ENCODE measurements at places on chromosomes 2 and 18.

GRCh38 chr2:67642046-67642382 is 244.9 kb downstream of the ETAA1 start:
- no peak for DNase-seq

GRCh38 chr2:10234409-10235094 is 68.2 kb upstream of the HPCAL1 start:
- DNase-seq: peak; percentile 53

DNA sequence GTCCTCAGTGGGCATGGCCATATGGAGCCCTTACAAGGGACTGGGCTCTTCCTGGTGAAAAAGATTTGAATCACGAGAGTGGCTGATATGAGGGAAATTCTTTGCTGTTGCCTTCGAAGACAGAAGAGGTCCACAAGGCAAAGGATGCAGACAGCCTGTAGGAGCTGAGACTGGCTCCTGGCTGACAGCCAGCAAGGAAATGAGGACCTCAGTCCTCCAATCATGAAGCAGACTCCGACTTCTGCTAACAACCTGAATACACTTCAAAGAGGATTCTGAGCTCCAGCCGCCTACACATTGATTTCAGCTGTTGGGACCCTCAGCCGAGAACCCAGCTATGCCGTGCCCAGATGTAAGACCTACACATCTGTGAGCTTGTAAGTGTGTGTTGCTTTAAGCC is 3.0 kb upstream of the ST8SIA5 start:
- no peak for DNase-seq

- no peak for DNase-seq
Measured at GRCh38 chr2:15570104-15570503, 9.0 kb upstream of the NBAS start.

DNA sequence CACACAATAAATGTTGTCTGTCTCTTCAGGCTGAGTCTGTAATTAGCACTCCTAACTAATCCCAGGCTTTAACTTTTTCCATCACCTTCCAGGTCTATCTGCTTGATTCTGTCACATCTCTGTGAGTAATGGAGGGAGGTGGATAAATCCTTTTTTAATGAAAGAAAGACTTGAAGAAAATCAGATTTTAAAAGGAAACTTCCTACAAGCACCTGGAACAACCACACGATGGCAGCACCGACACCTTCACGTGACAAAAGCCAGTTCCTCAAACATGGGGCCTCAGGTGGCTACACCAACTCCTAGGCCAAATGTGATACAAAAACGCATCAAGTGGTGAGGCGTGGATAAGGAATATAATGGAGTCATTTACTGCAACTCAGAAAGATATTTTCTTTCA is 41.8 kb downstream of the TGFBRAP1 start:
- no peak for DNase-seq

- no peak for DNase-seq
Measured at GRCh38 chr2:144624451-144624850, 104.5 kb upstream of the ZEB2 start.

- no peak for DNase-seq
Measured at GRCh38 chr2:109415581-109416013, 198.2 kb downstream of the SEPTIN10 start.

DNA sequence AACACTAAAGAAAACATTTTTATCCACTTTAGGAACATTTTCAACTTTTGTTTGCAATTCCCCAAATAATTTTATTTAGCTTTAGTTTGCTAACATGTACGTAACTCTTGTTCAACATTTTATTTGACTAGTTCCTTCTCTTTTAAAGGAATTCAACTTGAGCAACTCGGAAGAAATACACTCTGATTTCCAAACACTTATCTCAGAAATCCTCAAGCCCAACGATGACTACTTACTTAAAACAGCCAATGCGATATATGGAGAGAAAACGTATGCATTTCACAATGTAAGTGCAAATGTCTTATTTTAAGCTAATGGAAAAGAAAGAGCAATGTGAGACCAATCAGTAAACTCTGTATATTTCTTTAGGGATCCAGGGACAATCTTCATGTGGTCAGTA is 10.1 kb downstream of the SERPINB10 start:
- DNase-seq: no peak

- no peak for DNase-seq
Measured at GRCh38 chr18:9994026-9994570, 80.3 kb downstream of the VAPA start.

- no peak for DNase-seq
Measured at GRCh38 chr2:64599469-64599868, 54.2 kb downstream of the SERTAD2 start.

DNA sequence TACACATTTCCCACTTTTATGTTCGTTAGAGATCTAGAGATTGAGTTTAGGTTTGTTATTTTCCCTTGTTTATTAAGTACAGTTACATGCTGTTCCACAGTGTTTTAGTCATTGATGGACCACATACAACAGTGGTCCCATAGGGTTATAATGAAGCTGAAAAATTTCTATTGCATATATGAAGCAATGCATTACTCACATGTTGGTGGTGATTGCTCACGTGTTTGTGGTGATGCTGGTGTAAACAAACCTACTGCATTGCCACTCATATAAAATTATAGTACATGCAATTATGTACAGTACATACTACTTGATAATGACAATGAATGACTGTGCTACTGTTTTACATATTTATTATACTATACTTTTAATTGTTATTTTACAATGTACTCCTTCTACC is 51.0 kb upstream of the NXPH2 start:
- no peak for DNase-seq

DNA sequence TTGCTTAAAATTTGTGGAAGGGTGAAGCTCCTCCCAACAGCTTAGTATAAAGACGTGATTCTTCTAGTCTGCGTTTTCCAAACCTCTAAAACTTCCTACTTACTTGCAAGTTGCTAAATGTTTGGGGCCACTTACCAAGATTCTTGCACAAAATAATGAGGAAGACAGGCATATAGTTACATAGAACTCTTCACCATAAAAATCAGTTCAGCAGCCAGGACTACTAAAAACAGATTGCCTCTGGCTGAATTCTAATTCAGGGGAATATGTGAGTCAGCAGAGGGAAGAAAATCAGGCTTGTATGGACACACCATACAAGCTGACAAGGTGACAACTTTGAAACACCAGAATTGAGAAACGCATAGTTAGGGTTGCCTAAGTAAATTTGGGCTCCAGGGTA is 2.8 kb upstream of the PEX13 start:
- DNase-seq: no peak

- DNase-seq: no peak
Measured at GRCh38 chr2:171956135-171956825, 34.0 kb downstream of the HAT1 start.

DNA sequence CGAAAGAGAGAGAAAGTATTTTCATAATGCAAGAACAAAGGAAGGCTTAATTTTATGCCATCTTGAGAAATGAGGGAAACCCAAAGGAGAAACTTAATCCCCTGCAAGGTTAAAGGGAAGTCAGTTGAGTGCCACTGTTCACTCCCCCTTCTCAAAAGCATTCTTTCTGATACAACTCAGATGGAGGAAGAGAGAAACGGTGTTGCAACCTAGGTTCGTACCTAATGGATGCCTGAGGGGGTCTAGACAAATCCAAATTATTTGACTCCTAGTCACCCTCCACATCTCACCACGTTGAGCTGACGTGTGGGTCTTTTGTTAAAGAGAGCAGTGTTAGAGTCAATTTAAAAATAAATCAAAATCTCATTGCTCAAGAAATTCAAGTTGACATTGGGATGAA is 52.6 kb upstream of the UNC80 start:
- DNase-seq: no peak

- DNase-seq: no peak
Measured at GRCh38 chr18:55310863-55311262, 277.1 kb downstream of the TCF4 start.

DNA sequence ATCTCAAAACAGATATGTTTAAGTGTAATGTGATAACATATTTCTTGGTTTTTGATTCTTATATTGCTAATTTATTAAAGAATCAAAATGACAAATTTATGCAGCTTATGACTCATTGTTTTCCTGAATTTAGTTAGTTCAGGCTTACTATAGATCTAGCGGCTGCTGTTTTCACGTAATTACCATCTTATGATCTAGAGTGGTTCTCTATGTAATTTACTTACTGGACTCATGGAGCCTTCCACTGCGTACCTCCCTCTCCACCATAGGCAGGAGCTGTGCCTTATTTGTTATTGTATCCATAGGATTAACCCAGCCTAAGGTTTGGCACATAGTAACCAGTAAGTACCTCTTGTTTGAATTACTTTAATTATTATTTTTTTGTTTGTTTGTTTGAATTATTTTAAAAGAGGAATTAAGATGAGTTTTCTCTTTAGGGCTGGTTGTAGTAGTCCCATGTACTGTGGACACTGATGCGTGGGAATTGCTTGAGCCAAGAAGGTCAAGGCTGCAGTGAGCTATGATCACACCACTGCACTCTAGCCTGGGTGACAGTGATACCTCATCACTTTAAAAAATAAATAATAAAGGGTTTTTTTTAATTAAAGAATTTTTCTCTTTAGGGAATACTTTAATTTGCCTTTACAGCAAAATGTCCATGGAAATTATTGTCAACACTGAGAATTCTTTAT is 165.5 kb downstream of the PHLPP1 start:
- no peak for DNase-seq

- DNase-seq: no peak
Measured at GRCh38 chr2:38557981-38558380, 44.7 kb downstream of the HNRNPLL start.

GRCh38 chr18:10015288-10015701 is 101.5 kb downstream of the VAPA start:
- no peak for DNase-seq

DNA sequence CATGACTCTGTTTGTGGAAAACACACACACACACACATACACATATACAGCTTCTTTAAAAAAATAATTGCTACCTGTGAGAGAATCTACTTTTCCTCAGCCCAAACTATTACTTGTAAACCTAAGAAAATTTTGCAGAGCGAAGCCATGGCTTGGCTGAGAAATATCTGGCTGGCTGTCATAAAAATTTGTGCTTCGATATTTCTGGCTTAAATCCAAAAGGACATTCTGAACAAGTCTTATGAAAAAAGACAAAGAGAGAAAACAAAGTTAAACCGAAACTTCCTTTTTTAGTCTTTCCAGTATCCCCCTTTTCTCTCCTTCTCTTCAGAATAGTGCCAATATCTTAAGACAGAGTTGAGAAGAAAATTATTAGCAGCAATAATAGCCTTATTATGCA is 2048.0 kb downstream of the SUCLG1 start:
- DNase-seq: no peak

DNA sequence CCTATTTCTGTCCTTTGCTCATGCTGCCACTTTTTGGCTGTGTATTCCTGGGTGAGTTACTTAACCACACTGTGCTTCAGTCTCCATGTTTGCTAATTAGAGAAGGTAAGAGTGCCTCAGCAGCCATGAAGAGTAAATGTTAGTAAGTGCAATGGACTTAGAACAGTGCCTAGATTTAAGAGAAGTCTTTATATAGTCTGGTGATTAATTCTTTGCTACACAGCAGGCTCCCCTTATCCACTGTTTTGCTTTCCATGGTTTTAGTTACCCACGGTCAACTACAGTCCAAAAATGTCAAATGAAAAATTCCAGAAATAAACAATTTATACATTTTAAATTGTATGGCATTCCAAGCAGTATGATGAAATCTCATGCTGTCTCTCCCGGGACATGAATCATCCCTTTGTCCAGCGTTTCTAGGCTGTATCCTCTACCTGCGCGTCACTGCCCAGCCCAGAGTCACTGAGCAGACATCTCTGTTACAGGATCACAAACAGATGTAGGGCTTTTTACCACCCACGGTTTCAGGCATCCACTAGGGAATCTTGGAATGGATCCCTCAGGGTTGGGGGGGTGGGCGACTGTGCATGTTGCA is 91.0 kb downstream of the CTIF start:
- DNase-seq: no peak

GRCh38 chr2:234919711-234920110 is 32.1 kb upstream of the SH3BP4 start:
- no peak for DNase-seq

DNA sequence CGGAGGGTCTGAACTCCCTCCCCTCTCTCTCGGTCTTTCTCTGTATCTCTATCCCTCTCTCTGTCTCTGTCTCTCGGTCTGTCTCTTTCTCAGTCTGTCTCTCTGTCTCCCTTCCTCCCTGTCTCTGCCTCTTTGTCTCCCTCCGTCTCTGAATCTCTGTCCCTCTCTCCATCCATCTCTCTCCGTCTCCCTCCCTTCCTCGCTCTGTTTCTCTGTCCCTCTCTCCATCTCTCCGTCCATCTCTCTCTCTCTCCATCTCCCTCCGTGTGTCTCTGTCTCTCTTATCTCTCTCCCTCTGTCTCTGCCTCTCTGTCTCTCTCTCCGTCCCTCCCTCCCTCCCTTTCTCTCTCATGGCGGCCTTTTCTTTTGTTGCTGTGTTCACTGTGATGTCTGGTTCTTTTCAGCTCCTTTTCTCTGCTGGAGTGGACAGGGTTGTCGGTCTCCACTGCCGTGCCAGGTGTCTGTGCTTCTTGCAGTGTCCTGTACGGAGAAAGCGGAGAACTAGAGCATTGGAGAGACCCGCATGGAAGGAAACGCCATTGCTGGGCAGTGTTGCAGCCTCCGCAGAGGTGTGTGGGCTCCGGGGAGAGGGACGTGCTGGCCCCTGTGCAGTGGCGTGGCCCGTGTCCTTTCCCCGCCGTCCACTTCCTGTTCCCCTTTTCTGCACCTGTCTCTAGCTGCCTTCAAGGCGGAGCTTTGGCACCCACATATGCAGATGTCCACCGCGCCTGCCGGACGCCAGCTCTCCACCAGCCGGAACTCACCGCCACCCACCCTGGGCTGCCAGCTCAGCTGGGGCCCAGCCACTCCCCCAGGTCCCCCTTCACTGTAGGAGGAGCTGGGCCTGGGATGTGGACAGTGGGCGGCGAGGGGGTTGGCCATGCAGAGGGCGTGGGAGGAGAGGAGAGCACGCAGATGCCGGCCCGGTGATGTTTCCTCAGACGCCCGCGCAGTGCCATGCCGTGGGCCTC is 113.1 kb downstream of the NFATC1 start:
- peak; percentile 7 for DNase-seq

- DNase-seq: no peak
Measured at GRCh38 chr2:119218478-119219064, 5.1 kb upstream of the STEAP3 start.

DNA sequence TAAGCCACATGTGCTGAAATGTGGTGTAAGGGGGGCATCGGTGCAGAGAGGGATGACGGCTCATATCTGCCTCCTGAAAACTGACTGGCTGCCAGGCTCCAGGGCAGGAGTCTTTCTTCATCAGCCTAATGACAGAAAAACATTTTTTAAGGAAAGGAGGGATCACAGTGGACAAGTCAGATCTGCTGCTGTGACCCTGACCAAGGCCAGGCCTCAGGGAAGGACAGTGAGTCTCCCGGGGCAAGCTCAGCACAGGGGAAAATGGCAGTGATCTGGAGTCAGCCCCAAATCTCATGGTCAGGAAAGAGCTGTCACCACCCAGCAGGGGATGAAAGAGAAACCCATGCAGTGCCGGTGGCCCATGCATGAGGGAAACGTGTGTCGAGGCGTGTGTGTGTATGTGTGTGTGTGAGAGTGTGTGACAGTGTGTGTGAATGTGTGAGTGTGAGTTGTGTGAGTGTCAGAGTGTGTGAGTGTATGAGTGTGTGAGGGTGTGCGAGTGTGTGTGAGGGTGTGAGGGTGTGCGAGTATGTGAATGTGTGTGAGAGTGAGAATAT is 134.5 kb downstream of the INHBB start:
- peak; percentile 32 for DNase-seq

Measured in posterior cingulate gyrus (tissue), 11 donors.